ENCODE measurements at places on chromosomes 1 and 21.

DNA sequence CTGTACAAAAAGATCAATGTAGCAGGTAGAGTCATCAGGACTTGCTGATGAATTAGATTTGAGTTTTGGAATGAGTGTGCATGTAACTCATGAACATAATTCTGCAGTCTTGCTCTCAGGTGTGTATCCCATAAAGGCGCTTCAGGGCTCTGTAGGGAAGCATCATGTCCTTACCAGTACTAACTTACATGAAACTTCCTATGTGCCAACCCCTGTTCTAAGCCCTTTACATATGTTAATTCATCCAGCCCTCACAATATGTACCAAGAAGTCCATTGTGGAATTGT is 2.1 kb upstream of the FCRLB start:
- no peaks in the 10 kb centered on the region for H3K36me3 ChIP-seq
- no peak overlapping the region for H3K4me3 ChIP-seq
- no peak overlapping the region for H3K27ac ChIP-seq
- H3K4me1 ChIP-seq: peaks cover 6% of the 10 kb centered on the region
- DNase-seq: no peak

- H3K4me3 ChIP-seq: no peak overlapping the region
- H3K27me3 ChIP-seq: no peaks in the 10 kb centered on the region
- H3K36me3 ChIP-seq: peaks cover 6% of the 10 kb centered on the region
- no peaks in the 10 kb centered on the region for H3K4me1 ChIP-seq
Measured at GRCh38 chr1:28682840-28683239, 14.3 kb downstream of the GMEB1 start.

- no peaks in the 10 kb centered on the region for H3K36me3 ChIP-seq
- peaks cover 13% of the 10 kb centered on the region for H3K4me1 ChIP-seq
- DNase-seq: no peak
- H3K27ac ChIP-seq: no peak within 1 kb of the TSS
- no peak within 1 kb of the TSS for H3K4me3 ChIP-seq
Measured at GRCh38 chr1:1246577-1247340, at the start of gene C1QTNF12. Gene C1QTNF12 (minus strand): TSS chr1:1246722. CDS start chr1:1246690, 32 bp downstream.

- DNase-seq: no peak
- H3K27me3 ChIP-seq: no peaks in the 10 kb centered on the region
- no peaks in the 10 kb centered on the region for H3K36me3 ChIP-seq
- peaks cover 15% of the 10 kb centered on the region for H3K4me1 ChIP-seq
- H3K27ac ChIP-seq: peak overlapping the region; percentile 69
- peak overlapping the region; percentile 79 for H3K4me3 ChIP-seq
Measured at GRCh38 chr1:44985747-44986359, 542 bp downstream of the EIF2B3 start.

DNA sequence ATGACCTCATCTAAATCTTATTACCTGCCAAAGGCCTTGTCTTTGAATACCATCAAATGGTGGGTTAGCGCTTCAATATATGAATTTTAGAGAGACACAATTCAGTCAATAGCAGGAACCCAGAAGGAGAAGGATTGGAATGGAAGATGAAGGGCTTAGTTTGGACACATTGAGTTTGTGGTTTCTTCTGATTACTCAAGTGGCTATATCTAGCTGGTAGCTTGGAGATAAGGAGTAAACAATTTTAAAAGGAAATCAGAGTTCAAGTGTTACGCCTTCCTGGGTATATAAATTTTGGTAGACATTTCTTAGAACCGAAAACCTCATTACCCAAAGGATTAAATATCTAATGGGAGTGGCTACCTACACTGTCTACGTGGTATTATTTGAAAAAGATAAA is 80.2 kb downstream of the RGS2 start:
- no peak overlapping the region for H3K4me3 ChIP-seq
- no peaks in the 10 kb centered on the region for H3K27me3 ChIP-seq
- no peak for DNase-seq
- no peaks in the 10 kb centered on the region for H3K4me1 ChIP-seq

GRCh38 chr1:173453982-173454381 is 23.2 kb upstream of the PRDX6 start:
- H3K27ac ChIP-seq: no peak overlapping the region
- DNase-seq: no peak
- no peaks in the 10 kb centered on the region for H3K27me3 ChIP-seq
- H3K36me3 ChIP-seq: no peaks in the 10 kb centered on the region
- peaks cover 17% of the 10 kb centered on the region for H3K4me1 ChIP-seq
- no peak overlapping the region for H3K4me3 ChIP-seq

GRCh38 chr21:46255758-46256337 is 27.3 kb upstream of the LSS start:
- peaks cover 57% of the 10 kb centered on the region for H3K36me3 ChIP-seq
- H3K27me3 ChIP-seq: no peaks in the 10 kb centered on the region
- H3K4me1 ChIP-seq: peaks cover 24% of the 10 kb centered on the region
- no peak overlapping the region for H3K27ac ChIP-seq
- no peak for DNase-seq
- no peak overlapping the region for H3K4me3 ChIP-seq

DNA sequence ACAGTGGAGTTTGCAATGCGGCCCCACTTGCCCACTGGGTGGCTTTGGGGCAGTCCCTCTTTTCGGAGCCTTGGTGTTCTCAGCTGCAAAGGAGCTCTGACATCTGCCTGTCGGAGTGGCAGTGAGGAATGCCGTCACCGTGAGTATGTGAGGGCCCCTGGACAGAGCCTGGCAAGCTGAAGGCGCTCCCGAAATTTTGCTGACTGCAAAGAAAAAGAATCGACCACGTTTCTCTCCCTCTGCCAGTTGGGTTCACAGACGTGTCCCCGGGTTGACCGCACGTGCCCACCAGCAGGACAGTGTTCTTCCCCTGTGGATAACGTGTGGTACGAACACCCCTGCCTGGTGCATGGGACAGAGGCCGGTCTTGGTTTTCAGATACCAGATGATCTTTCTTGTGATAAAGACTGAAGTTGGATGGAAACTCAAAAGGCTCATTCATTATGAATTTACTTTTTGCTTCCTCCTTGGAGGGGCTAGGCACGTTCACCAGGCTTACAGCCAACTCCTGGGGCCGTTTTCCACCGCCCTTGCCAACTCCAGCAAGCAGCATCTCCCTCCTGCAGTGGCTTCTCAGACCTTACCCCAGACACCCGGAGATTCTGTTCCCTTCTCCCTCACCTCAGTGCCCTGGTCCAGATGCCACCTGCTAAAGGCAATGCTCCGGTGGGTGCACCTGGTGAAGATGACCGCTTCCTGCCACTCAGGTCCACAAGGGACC is 29.7 kb downstream of the ECE1 start:
- no peak overlapping the region for H3K4me3 ChIP-seq
- peaks cover 20% of the 10 kb centered on the region for H3K4me1 ChIP-seq
- no peak overlapping the region for H3K27ac ChIP-seq
- peaks cover 18% of the 10 kb centered on the region for H3K36me3 ChIP-seq

GRCh38 chr1:155649676-155650075 is 38.9 kb downstream of the YY1AP1 start:
- H3K36me3 ChIP-seq: no peaks in the 10 kb centered on the region
- no peaks in the 10 kb centered on the region for H3K27me3 ChIP-seq
- no peak overlapping the region for H3K27ac ChIP-seq

DNA sequence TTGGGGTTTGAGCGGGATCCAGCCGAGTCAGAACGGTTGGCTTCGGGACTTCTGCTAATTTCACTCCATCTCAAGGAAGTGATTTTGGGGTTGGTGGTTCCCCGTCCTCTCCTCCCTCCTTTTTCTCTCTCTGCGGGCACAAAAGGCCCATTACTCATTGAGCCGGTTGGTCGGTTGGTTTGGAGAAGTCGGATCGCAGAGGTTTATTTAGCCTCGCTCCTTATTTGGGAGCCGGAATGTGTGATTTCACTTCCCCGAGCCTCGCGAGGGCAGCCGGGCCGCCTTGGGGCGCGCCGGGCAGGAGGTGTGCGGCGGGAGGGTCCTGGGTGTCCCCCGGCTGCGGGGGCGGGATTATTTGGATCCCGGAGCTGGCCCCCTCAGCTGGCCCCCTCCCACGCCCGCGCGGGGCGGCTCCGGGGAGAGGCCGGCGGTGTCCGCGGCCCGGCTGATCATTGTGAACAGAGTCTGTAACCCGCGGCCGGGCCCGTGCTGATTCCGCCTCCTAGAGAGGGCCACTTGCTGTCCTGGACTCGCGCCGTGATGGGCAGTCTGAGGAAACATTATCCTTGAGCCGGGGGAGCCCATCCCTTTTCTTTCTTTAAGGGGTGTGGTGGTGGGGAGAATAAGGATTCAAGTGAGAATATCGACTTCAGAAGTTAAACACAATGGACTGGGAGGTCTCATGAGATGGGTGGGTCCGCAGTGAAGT is 1.2 kb downstream of the MAPKAPK2 start:
- peak overlapping the region; percentile 83 for H3K4me3 ChIP-seq
- H3K27me3 ChIP-seq: no peaks in the 10 kb centered on the region
- peak overlapping the region; percentile 85 for H3K27ac ChIP-seq
- peak; percentile 34 for DNase-seq
- H3K4me1 ChIP-seq: peaks cover 52% of the 10 kb centered on the region
- no peaks in the 10 kb centered on the region for H3K36me3 ChIP-seq

DNA sequence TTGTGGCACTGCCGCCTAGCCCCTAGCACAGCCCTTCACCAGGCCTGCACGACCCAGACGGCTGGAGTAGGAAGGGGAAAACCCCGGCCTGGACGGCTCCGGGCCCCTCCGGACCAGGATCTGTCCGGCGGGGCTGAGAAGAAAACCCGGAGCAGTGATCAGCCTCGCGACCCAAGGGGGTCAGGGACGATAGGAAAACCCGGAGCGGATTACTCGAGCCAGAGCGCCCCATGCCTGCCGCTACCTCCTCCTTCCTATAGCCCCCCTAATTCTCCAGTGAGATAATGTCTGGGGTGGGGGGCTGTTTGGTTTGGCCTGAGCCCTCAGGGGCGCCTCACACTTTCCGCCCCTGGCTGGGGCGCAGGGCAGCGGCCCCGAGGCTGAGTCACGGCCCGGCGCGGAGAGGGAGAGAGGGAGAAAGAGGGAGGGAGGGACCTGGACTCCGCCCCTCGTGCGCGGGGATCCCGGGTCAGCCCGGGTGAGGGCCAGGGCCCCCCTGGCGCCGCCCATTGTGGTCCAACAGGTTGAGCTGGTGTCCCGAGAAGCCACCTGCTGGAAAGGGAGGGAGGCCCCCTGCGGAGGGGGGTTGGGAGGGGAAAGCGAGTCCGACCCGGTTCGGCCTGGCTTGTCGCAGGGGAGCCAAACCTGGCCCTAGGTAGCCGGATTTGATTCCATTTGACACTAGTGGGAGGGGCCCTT is 1.7 kb upstream of the ZBTB7B start:
- peak overlapping the region; percentile 90 for H3K27ac ChIP-seq
- peaks cover 32% of the 10 kb centered on the region for H3K4me1 ChIP-seq
- no peaks in the 10 kb centered on the region for H3K27me3 ChIP-seq
- DNase-seq: peak; percentile 69

DNA sequence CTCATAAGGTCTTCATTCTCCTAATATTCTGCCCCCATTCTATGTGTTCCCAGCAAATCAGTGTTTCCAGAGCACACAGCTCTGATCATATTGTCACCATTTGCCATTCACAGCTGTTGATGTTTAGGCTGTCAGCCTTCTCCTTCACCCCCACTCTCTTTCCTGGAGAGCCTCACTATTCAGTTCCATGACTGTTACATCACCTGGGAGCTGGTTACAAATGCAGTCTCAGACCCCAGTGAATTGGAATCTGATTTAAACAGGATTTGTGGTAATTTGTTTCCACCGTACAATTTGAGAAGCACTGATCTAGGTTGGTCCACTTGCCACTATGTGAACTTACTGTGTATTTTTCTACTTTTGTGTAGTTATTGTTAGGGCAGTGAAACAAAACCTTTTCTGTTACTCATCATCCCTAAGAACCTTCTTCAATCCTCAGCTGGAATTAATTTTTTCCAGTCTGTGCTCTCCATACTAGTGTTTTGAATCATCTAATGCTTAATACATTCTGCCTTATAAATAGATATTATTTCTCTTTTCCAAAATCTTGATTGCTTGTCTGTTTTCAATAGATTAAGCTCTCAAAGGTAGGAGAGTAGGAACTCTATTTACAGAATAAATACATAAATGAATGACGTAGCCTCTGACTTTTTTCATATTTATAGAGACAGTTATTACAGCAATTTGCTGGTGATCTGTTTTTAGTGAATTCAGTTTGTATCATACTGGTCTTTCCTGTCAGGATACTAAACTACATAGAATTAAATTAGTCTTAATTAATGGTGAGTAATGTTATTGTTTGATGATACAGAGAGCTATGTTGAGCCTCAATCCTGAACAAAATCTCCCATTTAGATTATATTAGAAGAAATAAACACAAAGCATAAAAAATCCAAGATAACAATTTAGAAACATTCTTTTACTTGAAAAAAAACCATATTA is 8.1 kb downstream of the SNX7 start:
- no peaks in the 10 kb centered on the region for H3K4me1 ChIP-seq
- H3K4me3 ChIP-seq: no peak overlapping the region
- no peak for DNase-seq
- H3K27me3 ChIP-seq: no peaks in the 10 kb centered on the region
- no peak overlapping the region for H3K27ac ChIP-seq
- no peaks in the 10 kb centered on the region for H3K36me3 ChIP-seq

DNA sequence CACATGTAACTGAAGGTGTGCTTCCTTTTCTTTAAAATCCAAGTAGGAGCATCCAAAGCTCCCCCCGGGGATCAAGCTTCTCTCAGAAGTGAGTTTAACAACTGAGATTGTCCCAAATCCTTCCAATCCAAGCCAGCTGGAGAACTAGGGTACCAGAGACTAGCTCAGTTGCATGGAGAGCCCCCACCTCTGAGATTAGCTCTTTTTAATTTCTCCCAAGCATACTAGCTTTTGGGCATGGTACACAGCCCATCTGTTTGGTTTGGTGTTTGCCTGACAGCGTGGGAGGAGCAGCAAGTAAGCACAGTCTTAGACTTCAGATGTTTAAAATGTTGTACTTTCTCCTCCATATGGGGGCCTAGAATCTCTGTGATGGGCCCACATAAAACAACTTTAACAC is 142.8 kb downstream of the ASTN1 start:
- no peaks in the 10 kb centered on the region for H3K27me3 ChIP-seq
- no peak for DNase-seq
- H3K36me3 ChIP-seq: no peaks in the 10 kb centered on the region
- no peak overlapping the region for H3K4me3 ChIP-seq

GRCh38 chr1:4768553-4768952 is 114.1 kb downstream of the AJAP1 start:
- H3K27me3 ChIP-seq: no peaks in the 10 kb centered on the region
- DNase-seq: no peak
- no peaks in the 10 kb centered on the region for H3K4me1 ChIP-seq
- H3K36me3 ChIP-seq: no peaks in the 10 kb centered on the region
- no peak overlapping the region for H3K27ac ChIP-seq

GRCh38 chr1:217614200-217614712 is 16.6 kb downstream of the GPATCH2 start:
- H3K36me3 ChIP-seq: no peaks in the 10 kb centered on the region
- no peaks in the 10 kb centered on the region for H3K27me3 ChIP-seq
- no peaks in the 10 kb centered on the region for H3K4me1 ChIP-seq
- no peak overlapping the region for H3K27ac ChIP-seq
- DNase-seq: no peak

DNA sequence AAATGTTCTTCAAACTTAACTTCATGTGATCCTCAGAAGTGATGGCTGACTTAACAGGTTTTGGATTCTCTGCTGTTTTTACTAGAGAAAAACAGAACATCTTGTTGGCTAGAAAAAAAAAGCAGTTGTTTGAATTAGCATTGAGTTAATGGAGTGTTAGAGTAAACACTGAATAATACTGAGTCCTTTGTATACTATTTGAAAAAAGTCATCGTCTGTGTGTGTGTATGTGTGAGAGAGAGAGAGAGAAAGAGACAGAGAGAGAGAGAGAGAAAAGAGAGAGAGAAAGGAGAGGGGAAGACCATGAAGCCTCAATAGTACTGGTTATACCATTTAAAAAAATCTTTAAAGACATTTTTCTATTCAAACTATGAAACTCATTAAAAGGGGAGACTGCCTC is 10.4 kb downstream of the ZNF697 start:
- H3K27me3 ChIP-seq: no peaks in the 10 kb centered on the region
- no peak for DNase-seq
- H3K4me1 ChIP-seq: no peaks in the 10 kb centered on the region
- no peaks in the 10 kb centered on the region for H3K36me3 ChIP-seq

Data from CD8-positive, alpha-beta memory T cell (primary cell).